ENCODE measurements at places on chromosomes 13 and 19. TPM values are rescaled to one million over a fixed set of nuclear protein-coding genes. Genes with fewer than 3 reads are reported as not detected.

DNA sequence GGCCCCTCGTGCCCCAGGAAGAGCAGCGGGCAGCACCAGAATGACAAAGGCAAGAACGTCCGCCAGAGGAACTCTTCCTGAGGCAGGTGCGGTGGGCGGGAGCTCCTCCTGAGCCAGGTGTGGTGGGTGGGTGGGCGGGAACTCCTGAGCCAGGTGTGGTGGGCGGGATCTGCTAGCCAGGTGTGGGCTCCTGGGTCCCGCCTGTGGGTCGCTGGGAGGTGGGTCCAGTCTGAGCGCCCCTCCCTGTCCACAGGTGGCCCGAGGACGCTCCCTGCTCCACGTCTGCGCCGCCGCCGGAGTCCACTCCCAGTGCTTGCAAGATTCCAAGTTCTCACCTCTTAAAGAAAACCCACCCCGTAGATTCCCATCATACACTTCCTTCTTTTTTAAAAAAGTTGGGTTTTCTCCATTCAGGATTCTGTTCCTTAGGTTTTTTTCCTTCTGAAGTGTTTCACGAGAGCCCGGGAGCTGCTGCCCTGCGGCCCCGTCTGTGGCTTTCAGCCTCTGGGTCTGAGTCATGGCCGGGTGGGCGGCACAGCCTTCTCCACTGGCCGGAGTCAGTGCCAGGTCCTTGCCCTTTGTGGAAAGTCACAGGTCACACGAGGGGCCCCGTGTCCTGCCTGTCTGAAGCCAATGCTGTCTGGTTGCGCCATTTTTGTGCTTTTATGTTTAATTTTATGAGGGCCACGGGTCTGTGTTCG, 7.0 kb upstream of the HCN2 start:
- no peaks in the 10 kb centered on the region for H3K27me3 ChIP-seq
- DNase-seq, result no peak
- H3K27ac ChIP-seq, result no peak overlapping the region
- no peak overlapping the region for H3K4me3 ChIP-seq
- peaks cover 3% of the 10 kb centered on the region for H3K4me1 ChIP-seq

DNA sequence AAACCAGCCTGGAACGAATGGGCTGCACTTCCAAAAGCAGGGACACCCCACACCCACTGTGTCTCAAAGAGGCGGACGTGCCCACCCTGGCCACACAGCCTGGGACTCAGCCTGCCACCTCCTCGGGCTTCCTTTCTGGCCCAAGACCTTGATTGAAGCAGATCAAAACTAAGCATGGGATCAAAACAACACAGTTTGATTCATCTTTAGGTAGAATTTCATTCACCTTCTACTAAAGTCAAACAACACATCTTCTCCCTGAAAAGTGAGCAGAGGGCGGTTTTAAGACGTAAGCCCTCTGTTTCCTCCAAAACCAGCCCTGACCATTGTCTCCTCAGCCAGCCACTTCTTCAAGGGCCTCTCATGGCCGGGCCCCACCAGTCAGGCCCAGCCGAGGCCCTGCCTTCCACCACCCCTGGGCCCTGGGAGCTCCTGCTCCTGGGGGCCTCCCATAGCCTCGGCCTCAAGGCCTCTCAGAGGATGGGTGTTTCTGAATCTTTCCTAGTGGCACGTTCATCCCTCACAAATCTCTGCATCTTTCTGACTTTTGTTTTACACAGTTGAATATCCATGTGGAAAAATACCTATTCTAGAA, 6.3 kb upstream of the F10 start:
- H3K27ac ChIP-seq, result no peak overlapping the region
- no peaks in the 10 kb centered on the region for H3K36me3 ChIP-seq
- H3K27me3 ChIP-seq, result no peaks in the 10 kb centered on the region
- no peaks in the 10 kb centered on the region for H3K4me1 ChIP-seq

- no peak overlapping the region for H3K4me3 ChIP-seq
- H3K36me3 ChIP-seq, result no peaks in the 10 kb centered on the region
- DNase-seq, result no peak
- peaks cover 21% of the 10 kb centered on the region for H3K27me3 ChIP-seq
Observed at GRCh38 chr19:2303211-2303798, 4.6 kb downstream of the LINGO3 start.

DNA sequence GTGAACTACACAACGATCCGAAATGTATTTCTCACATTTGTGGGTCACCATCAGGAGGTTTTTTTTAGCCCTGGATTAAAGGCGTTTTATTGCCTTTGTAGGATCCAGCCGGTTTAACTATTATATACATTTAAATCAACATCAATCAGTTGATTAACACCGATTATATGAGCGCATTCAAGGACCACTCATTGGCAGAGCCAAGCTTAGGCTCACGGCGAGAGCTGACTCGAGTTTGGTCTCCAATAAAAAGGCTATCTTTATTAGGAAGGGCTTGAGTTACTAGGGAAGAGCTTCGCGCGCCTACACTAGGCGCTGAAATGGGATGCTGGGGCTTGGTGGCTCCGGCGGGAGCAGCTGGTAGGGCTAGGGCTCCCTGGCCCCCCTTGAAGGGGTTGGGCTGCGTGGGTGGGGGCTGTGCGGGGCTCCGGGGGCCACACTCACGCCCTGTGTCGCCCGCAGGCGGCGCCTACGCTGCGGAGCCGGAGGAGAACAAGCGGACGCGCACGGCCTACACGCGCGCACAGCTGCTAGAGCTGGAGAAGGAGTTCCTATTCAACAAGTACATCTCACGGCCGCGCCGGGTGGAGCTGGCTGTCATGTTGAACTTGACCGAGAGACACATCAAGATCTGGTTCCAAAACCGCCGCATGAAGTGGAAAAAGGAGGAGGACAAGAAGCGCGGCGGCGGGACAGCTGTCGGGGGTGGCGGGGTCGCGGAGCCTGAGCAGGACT, 4.2 kb downstream of the PDX1 start:
- H3K36me3 ChIP-seq, result no peaks in the 10 kb centered on the region
- DNase-seq, result no peak
- peaks cover 37% of the 10 kb centered on the region for H3K27me3 ChIP-seq
- H3K4me3 ChIP-seq, result no peak overlapping the region
- peaks cover 23% of the 10 kb centered on the region for H3K4me1 ChIP-seq

DNA sequence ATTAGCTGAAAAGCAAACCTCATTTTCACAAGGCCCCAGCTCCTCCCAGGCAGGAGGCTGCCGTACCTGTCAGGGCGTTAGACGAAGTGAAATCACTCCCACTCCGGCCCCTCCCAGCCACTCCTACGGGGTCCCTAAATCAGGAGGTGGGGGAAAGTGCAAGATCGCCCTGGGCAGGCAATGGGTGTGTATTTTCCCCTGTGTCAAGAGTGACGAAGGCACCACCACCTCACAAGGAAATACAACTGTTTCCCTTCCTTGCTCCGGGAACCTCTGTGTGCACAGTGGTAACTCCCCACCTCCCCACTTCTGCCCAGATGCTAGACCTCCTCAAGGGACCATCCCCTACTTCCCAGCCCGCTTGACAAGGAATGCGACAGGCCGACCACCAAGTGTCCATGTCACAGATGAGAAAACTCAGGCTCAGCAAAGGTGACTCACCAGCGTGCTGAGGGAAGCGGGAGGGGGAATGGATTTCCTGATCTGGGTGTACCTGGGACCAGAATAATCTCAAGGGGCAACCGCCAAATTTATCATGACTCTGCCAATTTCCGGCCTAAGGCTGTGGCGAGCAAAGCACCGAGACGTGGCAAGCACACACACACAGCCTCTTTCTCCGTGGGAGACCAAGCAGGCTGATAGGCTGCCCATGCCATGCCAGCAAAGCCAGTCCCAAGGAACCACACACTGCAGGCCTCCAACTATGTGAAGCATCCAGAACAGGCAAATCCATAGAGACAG, 7.3 kb downstream of the PPP6R1 start:
- no peak for DNase-seq
- H3K27me3 ChIP-seq, result no peaks in the 10 kb centered on the region
- H3K27ac ChIP-seq, result peak overlapping the region; percentile 76
- peaks cover 65% of the 10 kb centered on the region for H3K4me1 ChIP-seq
- peaks cover 5% of the 10 kb centered on the region for H3K36me3 ChIP-seq

- DNase-seq, result no peak
- H3K4me3 ChIP-seq, result no peak overlapping the region
- no peaks in the 10 kb centered on the region for H3K27me3 ChIP-seq
- no peak overlapping the region for H3K27ac ChIP-seq
- H3K36me3 ChIP-seq, result no peaks in the 10 kb centered on the region
Observed at GRCh38 chr19:30620354-30620753, 248.2 kb downstream of the ZNF536 start.

The CASP14 gene
- total RNA-seq, result not detected

The LHB gene
- not detected for total RNA-seq
